ENCODE measurements at places on chromosomes 13 and 19.

DNA sequence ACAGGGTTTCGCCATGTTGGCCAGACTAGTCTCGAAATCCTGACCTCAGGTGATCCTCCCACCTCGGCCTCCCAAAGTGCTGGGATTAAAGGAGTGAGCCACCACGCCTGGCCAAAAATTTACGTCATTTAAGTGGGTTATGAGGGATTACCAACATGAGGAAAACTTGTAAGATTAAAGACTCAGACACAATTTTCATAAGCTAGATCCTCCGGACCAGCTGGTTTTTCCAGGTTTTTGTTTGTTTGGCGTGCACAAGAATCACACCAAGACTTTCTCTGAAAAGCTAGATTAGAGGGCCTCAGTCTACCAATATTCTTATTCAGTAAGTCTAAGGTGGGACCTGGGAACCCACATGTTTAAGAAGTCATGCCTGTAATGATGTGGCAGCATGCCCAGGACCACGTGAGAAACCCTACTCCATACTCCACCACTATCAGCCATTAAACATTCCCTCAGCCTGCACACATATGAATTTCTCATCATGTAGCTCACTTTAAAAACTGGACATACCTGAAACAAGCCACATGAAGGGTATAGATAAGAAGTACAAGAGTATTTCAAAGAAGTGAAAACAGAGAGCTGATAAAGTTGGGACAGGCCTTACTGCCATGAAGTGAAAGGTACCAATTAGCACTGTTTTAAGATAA lies 25.7 kb downstream of the DIAPH3 start:
- DNase-seq: peak; percentile 12

DNA sequence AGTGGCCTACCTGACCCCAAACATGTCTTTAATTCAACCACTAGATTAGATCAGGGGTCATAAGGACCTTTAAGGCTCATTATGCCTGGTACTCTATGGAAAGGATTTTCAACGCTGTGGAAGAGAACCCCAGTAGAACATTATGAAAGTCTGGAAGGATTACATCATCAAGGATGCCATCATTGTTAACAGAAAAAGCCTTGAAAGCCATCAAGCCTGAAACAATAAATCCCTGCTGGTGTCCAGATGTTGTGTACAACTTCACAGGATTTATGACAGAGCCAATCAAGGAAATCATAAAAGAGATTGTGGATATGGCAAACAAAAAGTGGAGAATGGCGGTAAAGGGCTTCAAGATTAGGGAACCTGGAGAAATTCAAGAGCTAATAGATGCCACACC lies 59.7 kb downstream of the NAA16 start:
- DNase-seq: no peak

DNA sequence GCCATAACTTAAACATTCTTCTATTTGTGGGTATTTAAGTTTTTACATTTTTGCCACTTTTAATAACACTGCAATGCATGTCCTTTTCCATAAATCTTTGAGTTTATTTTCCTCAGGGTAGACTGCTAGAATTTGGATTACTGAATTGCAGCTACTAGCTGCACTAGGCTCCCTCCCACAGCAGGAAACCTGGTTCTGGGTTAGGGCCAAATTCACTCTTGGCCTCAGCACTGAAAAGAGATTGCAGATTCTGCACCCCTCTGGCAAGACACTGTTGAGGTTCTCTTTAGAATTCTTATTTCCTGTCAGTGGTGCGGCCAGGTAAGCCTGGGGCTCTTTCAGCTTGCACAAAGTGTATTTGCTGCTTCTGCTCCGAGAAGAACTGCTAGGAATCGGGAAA lies 155.7 kb downstream of the ENOX1 start:
- DNase-seq: no peak

DNA sequence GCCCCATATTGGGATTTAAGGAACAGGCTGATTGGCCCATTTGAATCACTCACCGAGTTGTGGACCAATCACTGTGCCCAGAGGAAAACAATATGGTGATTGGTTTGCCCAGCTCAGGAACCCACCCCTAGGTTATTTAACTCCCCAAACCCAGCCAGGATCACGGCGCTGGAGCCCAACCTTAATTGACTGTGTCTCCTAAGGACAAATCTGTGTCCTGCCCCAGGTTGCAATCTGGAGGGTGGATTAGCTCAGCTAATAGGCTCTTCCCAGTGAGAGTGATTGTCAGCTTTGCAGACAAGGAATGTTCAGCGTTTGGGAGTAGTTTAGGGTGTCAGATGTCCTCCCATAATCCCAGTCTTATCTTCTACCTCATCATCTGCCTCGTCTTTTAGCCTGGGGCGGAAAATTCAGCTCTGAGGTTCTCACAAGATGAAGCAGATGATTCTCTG lies 3.5 kb upstream of the ZNF358 start:
- DNase-seq: no peak

DNA sequence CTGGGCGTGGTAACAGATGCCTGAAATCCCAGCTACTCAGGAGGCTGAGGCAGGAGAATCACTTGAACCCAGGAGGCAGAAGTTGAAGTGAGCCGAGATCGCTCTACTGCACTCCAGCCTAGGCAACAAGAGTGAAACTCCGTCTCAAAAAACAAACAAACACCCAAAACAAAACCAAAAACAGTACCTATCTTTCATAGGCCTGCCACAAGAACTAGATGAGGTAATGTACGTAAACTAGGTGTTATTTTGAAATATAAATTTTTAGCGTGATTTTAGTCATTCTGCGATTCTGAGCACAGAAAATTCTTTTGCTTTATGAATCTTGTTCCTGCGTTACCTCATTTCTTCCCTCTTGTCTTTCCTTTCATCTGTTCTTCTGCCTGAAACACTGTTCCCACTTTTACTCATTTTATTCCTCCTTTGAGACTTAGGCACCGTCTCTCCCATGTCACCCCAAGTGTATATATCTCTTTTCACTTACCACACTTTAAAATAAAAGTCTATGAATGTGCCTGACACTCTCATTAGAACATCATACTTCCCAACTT lies 238.2 kb upstream of the HTR2A start:
- DNase-seq: no peak

DNA sequence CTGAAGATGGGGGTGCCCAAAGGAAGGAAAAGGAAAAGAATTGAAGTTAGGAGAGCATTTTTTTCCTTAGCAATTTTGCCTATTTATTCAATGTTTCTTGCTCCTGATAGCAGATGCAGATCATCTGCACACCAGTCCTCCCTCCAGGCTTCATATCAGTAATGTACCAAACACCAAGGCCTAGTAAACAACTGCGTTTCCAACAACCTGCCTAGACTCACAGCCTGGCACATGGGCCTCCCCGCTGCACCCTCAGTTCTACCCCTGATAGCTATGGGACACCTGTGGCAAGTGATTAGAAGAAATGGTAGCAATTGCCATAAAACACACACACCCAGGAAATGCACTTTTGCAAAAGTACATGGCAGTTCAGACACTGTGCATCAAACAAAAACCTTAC lies 30.4 kb upstream of the HMGB1 start:
- DNase-seq: peak; percentile 46

GRCh38 chr13:65093357-65093756 lies 2136.8 kb downstream of the PCDH9 start:
- DNase-seq: no peak

DNA sequence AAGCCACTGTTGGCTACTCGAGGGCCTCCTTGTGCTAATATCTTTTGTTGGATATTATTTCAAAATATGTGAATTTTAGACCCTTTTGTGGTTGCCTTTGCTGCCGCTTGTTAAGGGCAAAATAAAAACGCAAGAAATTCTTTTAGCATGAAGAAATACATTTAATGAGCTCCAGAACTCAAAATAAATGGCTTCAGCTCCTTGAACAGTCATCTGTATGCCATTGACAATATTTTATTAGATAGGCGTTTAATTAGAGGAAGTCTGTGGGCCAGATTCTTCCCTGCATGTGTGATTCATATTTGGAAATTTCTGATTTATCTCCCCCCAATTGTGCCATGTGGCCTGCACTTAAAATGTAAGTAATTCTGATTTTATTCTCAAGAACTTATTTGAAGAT lies 177.2 kb downstream of the STK24 start:
- DNase-seq: no peak

DNA sequence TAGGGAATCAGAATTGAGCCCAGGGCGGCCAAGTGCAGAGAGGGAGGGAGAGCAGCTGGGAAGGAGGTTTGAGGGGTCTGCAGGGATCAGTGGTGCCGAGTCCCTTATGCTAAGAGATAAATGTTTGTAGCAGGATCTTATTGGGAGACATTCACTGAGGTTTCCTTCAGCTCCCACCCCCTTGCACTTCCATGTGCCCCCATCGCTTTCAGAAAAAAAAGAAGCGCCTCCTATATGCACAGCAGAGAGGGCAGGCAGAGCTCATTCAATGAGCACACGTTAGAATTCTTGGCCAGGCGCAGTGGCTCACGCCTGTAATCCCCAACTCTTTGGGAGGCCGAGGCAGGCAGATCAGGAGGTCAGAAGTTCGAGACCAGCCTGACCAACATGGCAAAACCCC lies 28.0 kb downstream of the CYP4F2 start:
- DNase-seq: no peak

DNA sequence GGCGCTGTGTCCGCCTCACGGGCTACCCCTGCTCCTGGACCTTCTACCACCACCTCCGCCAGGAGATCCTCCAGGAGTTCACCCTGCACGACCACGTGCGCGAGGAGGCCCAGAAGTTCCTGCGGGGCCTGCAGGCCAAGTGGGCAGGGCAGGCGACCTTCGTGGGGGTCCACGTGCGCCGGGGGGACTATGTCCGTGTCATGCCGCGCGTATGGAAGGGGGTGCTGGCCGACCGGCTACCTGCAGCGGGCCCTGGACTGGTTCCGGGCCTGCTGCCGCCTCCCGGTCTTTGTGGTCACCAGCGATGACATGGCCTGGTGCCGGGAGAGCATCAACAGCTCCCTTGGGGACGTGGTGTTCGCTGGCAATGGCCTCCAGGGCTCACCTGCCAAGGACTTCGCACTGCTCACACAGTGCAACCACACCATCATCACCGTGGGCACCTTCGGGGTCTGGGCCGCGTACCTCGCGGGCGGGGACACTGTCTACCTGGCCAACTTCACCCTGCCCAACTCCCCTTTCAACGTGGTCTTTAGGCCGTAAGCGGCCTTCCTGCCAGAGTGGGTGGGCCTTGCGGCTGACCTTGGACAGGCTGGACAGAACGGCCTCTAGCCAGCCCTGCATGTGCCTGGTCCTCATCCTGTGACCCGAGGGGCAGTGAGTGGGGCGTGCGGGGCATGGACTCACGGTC lies 7.8 kb upstream of the NTN5 start:
- DNase-seq: no peak

DNA sequence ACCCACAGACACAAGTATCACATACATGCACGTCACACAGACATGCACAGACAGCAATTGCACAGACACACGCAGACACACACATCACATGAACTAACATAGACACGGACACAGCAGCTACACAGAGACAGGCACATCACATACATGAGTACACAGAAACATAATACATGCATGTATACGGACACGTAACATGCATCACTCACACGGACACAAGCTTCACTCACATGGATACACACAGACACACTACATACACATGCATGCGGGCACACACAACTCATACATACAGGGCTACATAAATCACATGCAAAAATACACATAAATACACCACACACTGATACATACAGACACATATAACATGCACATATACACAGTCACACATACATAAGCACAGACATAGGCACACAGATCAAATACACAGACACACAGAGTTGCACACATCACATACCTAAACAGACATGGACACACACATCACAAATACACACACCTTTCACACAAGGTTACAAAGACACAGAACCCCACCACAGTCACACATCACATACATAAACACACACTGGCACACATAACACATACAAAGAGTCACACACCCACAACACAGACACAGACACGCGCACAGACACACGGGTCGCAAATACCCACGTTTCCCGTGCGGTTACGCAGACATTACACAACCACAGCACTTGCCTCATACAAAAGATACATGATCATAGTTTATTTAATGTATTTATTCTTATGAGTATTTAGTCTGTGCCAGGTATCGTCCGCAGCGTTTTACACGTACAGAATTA lies 1.1 kb upstream of the LMTK3 start:
- no peak for DNase-seq

DNA sequence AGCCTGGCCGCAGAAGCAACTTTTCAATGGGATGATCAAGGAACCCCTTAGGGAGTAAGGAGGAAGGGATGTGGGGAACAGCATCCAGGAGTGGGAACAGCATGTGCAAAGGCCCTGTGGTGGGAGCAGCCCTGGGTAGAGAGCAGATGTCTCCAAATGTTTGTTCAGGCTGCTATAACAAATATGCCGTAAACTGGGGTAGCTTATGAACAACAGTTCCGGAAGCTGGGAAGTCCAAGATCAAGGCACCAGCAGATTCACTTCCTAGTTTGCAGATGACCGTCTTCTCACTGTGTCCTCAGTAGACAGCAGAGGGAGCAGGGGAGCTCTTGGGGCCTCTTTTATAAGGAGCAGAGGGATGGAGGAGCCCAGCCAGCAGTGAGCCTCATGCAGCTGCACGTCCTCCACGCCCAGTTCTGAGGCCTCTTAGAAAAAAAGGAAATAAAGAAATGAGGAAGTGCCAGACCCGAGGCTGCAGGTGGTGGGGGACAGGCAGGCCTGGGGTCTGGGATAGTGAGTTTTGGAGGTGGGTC lies 4.2 kb upstream of the LRRC25 start:
- peak; percentile 77 for DNase-seq

DNA sequence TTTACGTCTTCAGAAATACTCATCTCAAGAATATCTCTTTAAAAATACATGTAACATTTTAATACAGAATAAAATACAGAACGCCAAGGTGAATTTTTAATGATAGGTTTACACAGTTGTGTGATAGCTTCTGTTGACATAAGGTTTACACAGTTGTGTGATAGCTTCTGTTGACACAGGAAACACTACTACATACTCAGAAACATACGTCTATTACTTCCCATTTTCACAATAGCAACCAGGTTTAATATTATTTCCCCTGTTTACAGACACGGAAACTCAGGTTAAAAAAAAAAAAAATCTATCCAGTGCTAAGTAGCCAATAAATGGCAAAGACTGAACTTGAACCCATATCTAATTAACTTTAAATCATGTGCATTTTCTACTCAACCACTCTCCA lies 571.2 kb downstream of the LIG4 start:
- DNase-seq: no peak

- DNase-seq: no peak
Observed at GRCh38 chr19:16001481-16002312, 52.9 kb downstream of the OR10H4 start.
